Activated T-cell treated with anti-CD3 and anti-CD28 coated beads, Interleukin-2, amount 50 U/mL, for 72 hours (primary cell): ENCODE measurements at places on chromosomes 2 and 18.

DNA sequence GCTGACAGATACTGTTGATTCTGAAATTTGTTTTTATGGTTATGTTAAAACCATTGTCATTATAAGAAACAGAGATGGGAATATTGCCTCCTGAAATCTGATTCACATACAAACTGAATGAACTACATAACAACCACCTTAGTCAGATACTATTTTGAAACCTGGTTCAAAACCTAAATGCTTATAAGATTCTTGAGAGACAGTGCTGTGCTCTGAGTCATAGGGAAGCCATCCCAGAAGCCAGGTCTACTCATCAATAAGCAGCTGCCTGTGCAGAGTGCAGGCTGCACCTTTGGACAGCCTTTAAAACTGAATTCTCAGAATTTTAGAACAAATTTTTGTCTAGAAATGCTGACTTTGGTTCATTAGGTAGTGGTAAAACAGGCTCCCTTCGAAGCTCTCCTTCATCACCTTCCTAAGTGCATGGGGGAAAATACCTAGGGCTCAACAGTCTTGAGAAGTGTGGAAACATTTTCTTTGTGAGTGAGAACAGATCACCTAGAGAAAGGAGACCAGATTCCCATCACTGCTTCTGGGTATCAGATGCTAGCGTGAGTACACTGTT is at the start of gene SERPINB7:
TSS of gene SERPINB7 (plus strand) at position 253 of the 565 bp plus-strand sequence. CDS start 6,955 bp downstream, outside the sequence.
- no peak for DNase-seq

DNA sequence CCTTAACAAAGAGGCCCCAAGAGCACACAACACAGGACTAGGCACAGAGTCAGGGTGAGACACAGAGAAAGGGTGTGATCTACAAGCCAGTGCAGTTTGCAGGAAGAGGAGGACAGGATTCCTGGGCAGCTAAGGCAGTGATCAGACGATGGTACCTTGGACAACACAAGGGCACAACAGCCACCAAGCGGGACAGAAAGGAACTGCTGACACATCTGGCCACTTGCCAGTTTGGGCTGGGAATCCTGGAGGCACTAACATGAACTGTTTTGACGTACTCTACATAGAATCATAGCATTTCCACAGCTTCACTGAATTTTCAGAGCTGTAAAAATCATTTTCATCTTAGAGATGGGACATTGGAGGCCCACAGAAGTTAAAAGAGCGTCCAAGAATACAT is 221.5 kb upstream of the SLC35G4 start:
- DNase-seq = no peak

- no peak for DNase-seq
These were observed 74.3 kb downstream of the BCL2L11 start for GRCh38 chr2:111194835-111195621.

GRCh38 chr2:128320906-128321771 is 2.5 kb upstream of the HS6ST1 start:
- no peak for DNase-seq

DNA sequence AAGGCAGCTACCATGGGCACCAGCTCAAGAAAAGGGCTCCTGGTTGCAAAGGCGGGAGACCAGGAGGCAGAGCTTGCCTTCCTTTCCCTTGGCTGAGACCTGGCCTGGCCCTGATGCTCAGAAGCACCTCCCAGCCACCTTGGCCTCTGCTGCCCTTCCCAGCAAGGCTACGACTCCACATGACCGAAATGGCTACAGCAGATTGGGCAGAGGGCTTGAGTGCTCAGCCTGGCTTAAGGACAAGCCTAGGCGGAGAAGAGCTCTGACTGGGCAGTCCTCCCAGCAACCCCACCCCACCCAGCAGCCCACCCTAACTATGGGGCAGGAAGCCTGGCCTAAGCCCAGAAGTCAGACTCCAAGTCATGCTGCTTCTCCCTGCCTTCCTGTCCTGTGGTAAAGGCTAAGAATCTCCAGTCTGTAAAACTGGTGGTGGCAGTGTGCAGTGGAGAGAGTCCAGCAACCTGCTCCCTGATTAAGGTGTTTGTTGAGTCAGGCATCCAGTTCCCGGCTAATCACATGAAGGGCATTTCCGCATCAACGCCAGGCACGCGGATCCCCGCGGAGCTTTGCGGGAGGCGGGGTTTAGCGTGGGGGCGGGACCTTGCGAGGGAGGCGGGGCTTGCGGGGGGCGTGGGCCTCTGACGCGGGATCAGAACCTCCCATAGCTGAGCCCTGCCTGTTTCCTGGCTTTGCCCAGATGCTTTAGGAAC is 256.0 kb downstream of the BCL11A start:
- DNase-seq = no peak

GRCh38 chr2:201572846-201573508 is 70.3 kb downstream of the TMEM237 start:
- no peak for DNase-seq

DNA sequence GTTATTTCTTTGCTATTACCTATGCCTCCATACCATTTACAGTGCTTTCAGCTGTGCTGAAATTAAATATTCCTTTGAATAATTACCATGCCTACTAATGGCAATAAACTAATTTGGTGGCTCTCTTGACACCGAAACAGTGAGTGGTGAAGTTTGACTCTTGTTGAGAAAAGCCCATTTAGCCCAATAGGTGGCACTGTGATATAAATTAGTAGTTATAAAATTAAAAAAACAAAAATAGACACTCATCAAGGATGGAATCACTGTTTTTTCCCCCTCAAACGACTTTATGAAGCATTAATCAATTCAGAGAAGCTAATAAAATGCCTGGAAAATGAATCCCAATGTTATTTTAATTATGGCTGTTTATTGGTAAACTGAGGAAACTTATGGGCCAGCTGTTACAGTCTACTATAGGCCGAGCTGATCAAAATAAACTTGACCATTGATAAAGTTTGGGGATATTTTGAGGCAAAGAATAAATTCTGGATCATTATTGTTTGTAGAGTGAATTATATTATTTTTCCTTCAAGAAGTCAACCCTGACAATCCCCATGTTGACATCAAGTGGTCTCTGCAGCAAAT is 339.6 kb downstream of the TRIB2 start:
- no peak for DNase-seq
